Endothelial cell (in vitro differentiated cells): ENCODE measurements at places on chromosomes 3 and 15. TPM values are rescaled to one million over a fixed set of nuclear protein-coding genes. Genes with fewer than 3 reads are reported as not detected.

Gene SLC7A14
- total RNA-seq, result 2.5 TPM

Gene CSTA
- not detected for total RNA-seq

Gene CHRNA5
- total RNA-seq, result 22.7 TPM

DNA sequence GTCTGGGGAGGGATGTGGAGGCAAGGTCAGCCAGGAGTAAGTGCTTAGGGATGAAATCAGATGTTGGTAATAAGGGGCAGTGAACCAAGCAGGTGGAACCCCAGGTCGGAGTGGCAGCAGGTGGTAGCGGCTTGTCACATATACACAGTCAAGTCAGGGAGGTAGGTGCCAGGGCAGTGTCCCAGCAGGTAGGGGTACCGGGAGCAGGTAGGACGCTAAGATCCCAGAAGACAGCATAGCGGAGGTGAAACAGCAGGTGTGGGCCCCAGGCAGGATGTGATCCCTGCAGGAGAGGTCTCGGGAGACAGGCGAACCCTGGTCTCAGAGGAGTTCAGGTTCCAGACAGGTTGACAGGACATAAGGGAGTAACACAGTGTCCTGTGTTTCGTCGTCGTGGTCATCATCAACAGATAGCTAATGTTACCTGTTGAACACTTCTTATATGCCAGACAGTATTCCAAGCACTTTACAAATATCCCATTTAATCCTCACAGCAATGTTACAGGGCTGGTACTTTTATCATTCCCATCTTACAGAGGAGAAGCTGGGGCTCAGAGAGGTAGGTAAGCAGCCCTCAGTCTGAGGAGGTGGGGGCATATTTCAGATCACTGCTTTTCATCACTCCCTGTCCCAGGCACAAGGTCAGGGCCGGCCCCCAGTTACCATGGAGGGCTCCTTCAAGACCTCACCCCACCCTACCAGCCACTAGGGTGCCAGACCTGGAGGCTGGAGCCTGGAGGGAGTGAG is 241.6 kb downstream of the UACA start:
- DNase-seq, result no peak

GRCh38 chr3:147414390-147415138 is 5.4 kb downstream of the ZIC1 start:
- no peak for DNase-seq

DNA sequence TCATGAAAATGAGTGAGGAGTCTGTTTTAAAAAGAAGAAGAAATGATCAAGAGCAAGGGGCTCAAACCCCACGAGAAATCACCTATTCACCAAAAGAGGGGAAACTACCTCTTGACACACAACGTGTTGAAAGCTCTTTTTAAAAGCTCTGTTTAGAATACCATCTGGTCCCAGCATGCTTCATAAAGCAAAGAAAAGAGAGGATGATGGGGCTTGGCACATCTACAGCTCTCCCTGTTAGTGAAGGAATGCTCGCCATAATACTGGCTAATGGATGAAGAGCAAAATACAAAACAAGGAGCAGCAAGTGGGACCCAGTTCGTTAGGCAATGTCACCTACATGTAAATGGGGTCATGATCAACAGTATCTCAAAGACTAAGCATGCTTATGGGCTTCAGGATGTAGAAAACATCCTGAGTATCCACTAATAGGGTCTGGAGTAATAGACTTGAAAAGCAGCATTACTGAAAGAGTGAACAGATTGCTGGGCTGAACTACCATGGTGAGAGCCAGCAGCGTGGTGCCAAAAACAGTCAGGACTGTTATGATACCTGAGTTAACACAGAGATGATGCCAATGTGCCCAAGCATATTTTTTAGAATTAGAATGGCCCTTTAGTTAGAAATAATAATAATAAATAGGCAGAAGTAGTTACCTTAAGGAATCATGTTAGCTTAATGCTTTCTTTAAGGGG is 159.7 kb upstream of the POU1F1 start:
- DNase-seq, result no peak

DNA sequence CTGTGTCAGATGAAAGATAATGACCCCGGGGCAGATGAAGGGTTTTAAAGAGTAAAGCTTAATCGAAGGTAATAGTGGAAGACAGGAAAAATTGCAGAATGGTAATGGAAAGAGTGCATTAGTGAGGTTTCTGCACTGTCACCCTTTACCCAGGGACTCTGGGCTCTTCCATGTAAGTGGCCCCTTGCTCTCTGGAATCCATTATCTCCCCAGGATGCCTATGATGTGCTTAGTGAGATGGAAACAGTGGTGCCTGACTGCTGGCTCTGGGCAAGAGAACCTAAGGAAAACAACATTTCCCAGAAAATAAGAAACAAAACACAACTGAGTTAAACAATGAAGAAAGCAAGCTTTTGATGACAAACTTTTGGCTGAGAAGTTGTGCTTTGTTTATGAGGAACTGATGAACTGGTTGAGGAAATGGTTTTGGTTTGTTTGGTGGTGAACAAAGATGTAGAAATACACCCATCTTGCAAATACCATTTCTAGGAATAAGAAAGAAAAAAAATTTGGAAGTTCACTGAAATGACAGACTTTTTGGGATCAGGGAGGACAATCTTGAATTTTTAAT is 119.9 kb upstream of the RASGRP1 start:
- DNase-seq, result no peak

GRCh38 chr15:50791486-50791885 is 26.0 kb upstream of the SPPL2A start:
- DNase-seq, result no peak

DNA sequence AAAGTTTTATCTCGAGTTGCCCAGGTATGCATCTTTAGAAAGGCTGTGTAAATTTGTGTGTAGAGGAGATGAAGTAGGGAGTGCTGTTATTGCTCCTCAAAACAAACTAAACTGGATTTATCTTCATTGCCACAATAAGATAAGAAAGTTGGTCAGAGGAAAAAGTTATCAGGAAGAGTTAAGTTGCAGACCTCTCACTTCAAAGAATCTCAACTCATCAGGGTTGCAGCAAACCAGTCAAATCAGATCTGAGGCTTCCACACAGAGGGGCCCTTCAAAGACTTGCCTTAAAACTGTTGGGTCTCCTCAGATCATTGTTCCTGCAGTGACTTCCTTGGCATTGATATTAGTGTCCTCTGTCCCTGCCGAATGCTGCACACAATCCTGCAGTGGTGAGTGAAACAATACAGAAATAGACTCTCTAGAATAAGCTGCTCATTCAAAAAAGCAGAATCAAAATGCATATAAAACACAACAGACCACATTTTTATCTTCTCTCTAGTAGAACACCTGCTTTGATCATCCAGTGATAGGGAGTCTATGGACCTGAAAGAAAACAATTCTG is 191.2 kb upstream of the CBLB start:
- no peak for DNase-seq

GRCh38 chr3:99250821-99251355 is 349.4 kb upstream of the DCBLD2 start:
- no peak for DNase-seq

DNA sequence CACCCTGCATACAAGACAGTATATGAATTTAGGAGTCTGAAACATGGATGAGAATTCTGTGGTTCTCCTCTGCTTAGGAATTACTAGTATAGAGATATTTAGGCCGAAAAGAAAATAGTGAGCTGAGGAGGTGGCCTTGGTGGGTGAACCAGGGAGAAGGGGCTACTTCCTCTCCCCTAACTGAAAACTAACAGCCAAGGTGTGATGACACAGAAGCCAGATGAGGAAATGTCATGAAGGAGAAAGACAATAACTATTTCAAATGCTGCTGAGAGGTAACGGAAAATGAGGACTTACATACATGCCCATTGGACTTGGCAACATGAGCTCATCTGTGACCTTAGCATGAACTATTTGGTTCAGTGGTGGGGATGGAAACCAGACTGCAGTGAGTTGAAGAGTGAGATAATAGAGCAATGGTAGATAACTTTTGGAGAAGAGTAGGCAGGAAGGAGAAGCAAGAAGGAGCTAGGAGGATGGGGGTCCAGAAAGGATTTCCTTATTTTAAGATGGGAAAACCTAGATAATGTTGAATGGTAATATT is 114.4 kb upstream of the TSPAN3 start:
- DNase-seq, result no peak

DNA sequence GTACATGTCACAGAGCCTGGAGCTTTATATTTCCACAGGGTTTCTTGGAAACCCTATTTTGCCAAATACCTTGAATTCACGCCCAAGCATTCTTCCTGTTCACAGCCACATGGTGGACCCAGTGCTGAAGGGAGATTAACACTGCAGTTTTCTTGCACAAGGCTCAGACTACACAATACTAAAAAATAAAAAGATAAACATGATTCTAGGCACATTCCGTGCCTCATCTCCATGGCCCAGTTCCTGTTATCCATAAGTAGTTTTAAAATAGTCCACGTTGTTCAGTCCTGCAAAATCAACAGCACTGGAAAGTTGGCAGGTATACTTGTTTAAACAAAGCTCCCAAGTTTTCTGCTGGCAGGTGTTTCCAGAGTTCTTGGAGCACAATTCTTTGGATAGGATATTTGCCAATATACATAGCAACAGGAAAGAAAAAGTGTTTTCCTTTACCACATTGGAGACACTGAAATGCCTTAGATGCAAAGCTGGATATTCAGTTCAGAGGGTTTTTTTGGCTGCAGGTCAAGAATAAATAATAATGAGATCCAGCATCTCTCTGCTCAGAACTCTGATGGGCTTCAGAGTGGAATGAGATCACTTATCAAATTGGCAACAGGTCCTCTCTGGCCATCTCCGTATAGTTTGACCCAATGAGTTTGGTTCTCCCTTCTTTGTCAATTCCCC is 88.1 kb upstream of the TGFBR2 start:
- DNase-seq, result no peak

DNA sequence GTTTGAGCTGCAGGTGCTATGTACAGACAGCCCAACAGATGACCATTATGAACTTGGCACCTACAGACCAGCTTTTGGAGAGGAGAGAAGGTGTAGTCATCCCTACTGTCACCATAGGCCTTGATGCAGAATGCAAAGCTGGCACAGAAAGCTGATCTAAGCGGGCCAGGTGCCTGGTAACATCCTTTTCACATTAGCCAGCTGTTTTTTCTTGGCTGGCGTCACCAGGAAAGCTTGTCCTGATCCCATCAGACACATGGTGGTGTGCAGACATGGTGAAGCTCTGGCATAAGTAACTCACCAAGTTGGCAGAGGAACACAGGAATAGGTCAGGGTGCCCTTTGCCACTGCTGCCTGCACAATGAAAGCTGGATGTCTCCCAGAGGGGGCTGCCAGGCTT is 97.2 kb upstream of the MB21D2 start:
- DNase-seq, result no peak

GRCh38 chr3:51687431-51688205 is 16.6 kb downstream of the TEX264 start:
- DNase-seq, result no peak

GRCh38 chr15:76058714-76059319 is 968 bp upstream of the TMEM266 start:
- DNase-seq, result peak; percentile 40

DNA sequence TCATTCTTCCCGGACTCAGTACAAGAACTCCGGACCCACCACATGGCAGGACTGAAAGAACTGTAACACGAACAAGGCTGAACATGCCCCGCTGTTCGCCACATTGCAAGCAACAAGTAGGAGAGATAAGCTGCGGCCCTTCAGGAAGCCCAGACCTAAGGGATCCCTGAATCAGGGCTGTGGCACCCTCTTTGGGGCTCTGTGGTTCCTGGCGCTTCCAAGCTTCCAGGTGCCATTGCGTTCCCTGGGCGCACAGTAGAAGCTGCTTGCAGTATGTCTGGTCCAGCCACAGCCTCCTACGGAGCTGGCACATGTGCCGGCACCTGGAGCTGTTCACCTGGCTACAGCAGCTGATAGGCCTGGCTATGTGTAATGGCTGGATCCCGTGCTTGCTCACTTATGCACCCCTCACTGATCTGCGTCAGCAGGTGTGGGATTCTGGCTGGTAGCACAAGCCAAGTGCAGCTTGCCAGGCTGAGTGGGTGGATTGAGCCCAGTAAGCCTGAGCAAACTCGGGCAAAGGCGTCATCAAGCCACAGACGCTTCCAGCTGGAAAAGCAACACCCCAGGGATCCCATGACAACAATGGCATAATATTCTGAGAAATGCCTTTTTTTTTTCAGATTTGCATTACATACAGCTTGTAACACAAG is 748.6 kb upstream of the GBE1 start:
- no peak for DNase-seq

- no peak for DNase-seq
Observed at GRCh38 chr15:65819563-65819960, 27.5 kb upstream of the DENND4A start.
